ENCODE measurements at places on chromosomes 1 and 21.

DNA sequence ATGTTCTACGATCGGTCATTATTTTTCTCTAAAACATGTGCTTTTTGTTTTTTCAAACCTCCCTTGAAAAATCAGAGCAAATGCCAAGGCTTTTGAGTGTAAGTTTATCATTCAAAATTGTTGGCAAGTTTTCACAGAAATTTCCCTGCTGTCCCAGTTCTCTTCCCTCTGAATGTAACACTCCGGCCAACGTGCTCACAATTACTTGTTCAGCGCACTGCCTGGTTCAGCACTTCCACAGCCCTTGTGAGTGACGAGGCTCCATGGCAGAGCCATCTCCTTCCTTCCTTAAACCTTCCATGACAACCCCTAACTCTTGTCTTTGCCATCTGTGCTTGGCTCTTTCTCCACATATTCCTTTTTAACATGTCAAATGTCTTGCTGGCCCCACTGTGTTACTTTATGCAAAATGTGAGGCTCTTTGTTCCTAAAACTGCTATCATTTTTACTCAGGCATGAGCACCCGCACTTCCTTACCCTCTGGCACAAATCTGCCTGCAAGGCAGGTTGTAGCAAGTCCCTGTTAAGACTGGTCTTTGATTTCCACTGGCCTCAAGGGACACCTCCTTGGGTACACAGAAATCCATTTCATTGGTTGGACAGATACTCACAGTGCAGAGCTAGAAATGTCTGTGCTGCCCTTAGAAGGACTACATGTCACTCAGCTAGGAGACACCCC, 142.8 kb downstream of the HUNK start:
- DNase-seq: no peak

DNA sequence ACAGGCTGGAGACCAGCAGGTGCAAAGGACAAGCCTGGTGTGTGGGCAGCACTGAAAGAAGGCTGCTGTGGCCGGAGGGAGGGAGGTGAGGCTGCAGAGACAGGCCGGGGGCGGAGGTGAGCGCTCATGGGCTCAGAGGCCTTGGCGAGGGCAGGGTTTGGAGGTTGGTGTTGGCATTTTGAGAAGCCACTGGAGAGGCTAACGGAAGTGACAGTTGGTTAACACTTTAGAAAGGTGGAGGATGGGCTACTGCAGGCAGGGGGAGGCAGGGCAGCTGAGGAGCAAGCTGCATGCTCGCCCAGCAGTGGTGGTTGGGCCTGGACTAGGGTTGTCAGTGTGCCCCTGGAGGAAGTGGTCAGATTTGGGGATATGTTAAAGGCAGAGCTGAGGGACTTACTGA, 37.5 kb downstream of the QSOX1 start:
- no peak for DNase-seq

- peak; percentile 32 for DNase-seq
These were observed 738 bp upstream of the KCNA2 start for GRCh38 chr1:110606657-110607535.

DNA sequence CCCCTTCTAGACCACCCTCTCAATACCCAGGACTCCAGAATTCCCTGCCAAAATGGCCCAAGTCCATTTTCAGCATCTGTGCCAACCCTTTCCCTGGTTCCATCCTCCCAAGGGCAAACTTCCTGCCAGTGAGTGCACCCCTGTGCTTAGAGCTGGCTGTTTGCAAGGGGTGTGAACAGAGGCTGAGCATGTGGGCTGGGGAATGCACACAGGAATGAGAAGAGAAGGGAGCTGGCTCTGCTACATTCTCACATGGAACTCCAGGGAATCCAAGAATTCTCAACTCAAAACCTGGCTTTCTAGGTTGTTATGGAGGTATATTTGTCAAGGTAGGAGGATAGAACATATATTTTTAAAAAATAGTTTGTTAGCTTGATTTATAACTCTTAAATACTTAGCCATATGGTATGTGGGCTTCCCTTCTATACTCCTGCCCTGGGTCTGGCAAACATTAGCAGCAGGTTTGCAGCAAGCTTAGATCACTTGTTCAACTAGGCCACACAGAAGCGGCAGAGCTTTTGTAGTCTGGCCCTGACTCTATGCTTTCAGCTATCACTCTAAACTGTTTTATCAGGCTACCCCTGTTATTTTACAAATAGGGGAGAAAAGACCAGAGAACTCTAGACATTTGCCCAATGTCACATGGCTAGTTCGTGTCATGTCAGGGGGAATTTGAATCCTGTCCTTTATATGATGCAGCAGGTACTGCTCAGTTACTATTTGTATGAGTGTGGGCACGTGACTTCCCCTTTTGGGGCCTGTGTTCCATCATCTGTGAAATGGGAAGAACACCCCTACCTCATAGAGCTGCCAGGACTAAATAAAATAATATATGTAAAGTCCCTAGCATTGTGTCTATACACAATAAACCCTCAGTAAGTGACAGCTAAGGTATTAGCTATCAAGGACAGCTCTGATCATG, 8.1 kb upstream of the STMN1 start:
- DNase-seq: no peak

DNA sequence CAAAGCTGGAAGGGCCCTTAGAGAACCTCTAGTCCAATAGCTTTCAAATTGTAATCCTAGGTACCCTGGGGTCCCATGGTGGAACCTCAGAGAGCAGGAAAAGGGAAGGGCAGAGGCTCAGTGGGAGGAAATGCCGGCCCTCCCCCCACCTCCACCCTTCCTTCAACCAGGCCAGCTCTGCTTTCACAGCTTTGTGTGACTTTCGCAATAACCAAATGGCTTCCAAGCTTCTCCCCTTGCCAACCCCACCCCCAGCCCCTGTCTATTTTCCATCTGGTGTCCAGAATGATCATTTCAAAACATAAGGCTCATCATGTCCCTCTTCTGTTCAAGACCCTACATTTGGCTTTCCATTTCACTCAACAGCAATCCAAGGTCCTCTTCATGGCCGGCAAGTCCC, 74.4 kb downstream of the CD58 start:
- DNase-seq: no peak

DNA sequence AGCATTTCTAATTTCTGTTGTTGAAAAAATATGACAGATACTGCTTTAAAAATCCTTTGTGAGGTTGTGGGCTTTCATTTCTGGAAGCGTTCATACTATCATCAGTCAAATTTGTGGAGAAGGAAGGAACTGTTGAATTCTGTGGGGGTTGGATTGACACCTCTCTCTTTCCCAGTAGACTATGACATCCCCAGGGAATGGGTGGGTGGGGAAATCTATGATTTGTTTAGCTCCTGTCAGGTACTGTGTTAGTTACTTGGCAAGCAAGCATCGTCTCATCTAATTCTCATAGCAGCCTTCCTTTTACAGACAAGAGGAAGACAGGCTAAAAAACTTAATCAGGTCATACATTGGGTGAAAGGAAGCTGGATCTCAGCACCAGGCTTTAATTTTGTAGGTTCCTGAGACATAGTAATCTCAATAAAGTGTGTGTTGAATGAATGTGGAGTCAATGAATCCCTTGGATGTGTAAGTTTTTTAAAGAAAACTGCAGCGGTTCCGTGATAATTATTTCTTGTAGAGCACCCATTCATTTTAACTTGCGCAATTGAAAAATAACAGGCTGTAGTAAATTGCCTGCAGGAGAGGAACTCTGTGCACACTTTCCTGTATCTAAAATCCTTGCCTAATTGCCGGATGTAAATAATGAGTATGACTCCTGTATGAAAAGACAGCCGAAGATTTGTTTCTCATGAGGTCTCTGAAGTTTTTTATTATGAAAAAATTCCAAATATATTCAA, 60.6 kb downstream of the MYOM3 start:
- no peak for DNase-seq

DNA sequence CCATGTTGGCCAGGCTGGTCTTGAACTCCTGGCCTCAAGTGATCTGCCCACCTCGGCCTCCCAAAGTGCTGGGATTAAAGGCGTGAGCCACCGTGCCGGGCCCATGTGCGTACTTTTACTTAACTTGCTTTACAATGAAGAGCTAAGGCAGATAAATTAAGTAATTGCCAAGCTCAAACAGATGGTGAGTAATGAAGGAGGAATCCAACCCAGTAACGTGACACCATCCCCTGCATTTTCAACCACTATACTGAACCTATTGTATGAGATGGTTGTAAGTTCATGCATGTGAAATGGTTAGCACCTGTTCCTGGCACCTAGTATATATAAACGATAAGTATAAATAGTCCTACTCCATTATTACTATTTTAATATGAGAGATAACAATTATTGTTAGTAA, 588.0 kb upstream of the BEND5 start:
- no peak for DNase-seq

GRCh38 chr1:97070376-97070775, 348.8 kb downstream of the PTBP2 start:
- no peak for DNase-seq

DNA sequence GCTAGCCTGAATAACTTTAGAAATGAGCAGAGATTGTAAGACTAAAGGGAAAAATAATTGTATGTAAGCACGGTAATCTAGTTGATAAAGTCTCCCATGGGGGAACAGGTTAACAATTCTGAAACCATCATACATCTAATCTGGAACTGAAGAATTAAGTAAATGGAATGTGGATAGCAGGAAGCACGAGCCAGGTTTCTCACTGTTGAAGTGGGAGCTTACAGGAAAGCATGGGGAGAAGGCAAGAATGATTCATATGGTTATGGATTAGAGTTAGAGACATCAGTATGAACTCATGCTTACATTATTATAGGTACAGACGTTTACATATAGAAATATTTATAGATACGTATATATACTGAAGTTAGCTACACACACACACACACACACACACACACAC, 83.0 kb downstream of the LEPR start:
- DNase-seq: no peak

DNA sequence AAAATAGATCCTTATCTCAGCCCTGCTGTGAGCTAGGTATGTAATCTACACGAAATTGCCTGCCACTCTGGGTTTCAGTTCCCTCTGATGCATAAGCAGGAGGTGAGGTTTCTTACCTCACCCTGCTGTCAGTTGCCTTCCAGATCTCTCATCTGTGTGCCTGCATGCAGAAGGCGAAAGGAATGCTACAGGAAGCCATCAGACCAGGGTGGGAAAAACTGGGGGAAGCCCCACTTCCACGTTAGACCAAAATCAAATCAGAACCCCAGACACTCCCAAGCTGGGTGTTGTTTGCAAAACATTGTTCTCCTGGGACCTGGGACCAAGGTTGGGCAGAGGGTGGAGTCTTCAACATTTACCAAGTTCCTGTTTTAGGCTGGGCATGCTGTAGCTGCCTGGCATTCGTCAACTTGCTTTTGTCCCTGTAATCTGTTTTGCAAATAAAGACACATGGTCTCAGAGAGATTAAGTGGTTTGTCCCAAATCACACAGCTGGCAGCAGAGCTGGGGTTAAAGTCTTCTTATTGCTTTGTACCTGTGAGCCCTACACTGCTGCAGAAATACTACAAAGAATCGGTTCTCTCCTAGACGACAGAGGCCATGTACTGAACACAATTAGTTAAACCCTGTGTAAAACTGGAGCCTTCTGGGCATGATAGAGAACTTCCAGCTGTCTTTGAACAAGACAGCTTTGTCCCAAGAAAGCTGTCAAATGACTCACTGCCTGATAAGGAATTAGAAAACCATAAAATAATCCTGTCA, 389.7 kb upstream of the RUNX1 start:
- no peak for DNase-seq

GRCh38 chr1:16474166-16474800, 33.8 kb downstream of the NECAP2 start:
- no peak for DNase-seq

GRCh38 chr1:186207391-186208085, 167.5 kb downstream of the TPR start:
- no peak for DNase-seq

DNA sequence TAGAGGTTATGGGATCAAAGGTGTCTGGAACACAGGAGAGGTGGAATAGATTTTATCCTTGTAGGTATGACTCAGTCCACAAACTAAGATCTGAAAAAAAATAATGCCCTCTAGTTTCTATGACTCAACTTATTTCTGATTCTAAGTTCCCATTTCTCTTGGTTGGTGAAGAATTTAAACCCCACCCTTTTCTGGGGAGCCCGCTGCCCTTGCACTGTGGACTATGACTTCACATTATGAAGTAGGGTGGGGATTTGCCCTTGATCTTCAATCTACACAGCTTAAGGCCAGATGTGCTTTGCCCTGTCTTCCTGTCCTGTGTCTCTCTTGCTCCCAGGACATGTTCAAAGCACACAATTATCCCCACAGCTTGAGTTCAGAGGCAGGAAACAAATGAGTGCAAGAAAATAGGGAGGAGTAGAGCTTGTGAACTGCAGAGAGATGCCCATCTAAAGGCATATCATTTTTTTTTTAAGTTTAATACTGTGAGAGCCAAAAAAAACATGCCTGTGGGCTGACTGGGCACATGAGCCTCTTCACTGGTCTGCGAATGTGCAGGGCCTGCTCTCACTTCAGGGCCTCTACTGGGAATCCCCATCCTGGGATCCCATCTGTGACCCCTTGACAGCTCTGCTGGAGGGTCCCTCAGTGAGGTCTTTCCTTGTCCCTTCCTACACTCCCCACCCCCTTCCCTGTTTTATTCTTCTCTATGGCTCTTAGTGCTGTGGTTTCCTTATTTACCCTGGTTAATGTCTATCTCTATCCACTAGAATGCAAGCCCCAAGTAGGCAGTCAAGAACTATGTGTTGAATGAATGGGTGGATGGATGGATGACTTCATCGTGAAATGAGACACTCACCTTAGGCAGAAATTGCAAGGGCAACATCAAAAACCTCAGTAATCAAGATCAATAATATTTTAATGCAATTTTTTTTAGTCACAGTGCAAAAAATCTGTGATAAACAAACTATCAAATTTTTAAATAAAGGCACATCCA, 61.5 kb downstream of the CD58 start:
- DNase-seq: peak; percentile 43

DNA sequence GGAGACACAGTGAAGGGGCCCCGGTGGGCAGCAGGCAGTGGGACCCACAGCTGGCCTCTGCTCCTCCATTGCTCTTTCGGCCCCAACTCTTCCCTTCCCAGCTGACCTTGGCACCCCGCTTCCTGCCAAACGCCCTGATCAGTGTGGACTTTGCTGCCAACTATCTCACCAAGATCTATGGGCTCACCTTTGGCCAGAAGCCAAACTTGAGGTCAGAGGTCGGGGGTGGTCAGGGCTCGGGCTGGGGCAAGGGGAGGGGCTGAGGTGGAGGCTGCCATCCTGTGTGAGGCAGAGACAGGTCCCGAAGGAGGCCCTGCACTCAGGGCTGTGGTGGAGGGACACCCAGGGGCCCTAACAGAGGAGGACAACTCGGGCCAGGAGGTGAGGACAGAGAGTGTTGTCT, 13.7 kb downstream of the PODN start:
- DNase-seq: no peak

GRCh38 chr1:65963156-65963888, 170.6 kb downstream of the PDE4B start:
- no peak for DNase-seq

- no peak for DNase-seq
These were observed 43.0 kb downstream of the LYST start for GRCh38 chr1:235823684-235824083.
